ENCODE measurements at places on chromosomes 4 and X.

GRCh38 chr4:110184140-110184790, 14.2 kb downstream of the ELOVL6 start:
- no peak for DNase-seq

DNA sequence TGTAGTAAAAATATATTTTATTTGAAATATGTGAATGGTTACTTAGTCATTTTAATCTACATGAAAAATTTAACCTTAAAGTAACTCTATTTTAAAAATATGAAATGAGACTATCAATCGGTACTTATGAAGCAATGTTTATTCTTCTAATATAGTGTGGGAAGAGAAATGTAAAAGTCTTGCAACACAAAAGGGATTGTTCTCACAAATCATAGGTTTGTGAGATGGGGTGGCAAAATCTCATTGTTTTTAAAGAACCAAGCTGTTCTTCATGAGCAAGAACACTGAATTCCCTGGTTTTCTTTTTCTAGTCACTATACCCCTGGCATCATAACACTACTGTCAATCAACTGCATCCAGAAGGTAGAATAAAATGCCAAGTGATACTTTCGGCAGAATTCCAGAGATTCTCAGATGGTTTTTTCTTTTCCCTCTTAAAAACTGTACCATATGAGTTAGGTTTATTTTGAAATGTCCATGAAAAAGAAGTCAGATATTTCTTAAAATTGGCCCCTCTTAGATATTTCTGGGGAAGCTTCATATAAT, 52.2 kb downstream of the SNCA start:
- DNase-seq: no peak

DNA sequence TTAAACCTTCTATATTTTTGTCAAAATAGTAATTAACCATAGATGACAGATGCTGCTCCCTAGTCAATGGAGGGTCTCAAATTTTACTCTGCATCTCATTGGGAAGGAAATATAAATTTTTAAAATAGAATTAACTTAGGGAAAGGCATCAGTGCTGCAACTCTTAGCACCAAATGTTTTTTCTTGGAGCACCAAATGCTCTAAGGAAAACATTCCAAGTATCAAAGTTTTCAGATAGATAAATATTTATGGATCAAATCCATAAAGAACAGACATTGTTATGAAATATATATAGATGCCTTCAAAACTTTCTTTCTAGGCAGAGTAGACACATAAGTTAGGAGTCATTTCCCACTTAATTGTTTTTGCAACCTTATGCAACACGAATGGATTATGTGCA, 168.7 kb downstream of the ANTXR2 start:
- DNase-seq: no peak

DNA sequence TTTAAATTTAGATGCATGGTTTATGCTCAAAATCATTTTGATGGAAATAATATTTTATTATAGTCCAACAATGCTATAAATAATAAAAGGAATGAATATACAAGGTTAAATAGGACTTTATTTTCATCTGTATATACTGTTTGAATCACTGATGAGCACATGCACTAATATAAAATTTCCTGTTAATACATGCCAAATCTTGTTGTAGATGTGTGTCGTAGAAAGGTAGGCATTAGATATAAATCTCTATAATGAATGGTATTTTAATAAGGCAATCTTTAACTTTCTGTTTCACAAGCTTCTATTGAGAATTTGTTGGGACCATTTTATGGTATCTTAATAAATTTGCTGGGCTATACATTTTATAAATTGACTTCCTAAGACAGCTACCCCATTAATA, 868.8 kb downstream of the CCSER1 start:
- DNase-seq: no peak
